Stimulated activated naive CD8-positive, alpha-beta T cell treated with anti-CD3 and anti-CD28 coated beads, Interleukin-15, Interleukin-2, amounts not matched to agents 100 U/mL and 50 U/mL, for 24 hours (primary cell): ENCODE measurements at places on chromosomes 3 and 15.

DNA sequence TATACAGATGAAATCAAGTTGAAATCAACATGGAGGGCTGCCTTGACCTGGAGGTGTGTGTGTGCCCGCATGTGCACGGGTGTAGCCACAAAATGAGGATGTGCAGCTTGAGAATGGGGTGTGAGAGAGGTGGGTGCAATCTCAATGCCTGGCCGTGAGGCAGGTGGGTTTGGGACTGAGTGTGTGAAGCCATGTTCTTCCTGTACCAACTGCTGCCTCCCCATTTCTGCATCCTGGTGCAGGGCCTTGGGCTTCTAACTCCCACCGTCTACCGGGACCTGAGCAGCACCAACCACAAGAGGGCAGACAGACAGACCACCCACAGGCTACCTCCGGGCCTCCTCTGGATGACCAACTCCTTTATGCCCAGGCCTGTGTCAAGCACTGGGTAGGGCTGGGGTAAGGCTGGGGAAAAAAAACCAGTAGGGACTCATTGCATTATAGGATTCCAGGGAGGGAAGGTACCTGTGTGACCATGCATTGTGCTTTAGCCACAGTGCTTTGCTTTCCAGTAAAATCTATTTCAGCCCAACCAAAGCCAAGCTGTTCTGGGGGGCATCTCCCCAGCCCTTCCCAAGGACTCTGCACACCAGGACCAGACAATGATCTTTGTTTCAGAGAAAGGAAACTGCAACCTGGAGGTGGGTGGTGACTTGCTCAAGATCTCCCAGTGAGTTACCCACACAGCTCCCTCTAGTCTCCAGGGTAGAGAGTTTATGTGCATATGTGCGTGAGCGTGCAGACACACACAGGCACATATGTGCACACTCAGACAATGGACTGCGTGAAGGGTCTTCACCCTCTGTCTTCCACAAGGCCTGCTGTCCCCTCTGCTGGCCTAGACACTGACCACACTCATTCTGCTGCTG lies 162.2 kb upstream of the TLE3 start:
- no peak for DNase-seq

DNA sequence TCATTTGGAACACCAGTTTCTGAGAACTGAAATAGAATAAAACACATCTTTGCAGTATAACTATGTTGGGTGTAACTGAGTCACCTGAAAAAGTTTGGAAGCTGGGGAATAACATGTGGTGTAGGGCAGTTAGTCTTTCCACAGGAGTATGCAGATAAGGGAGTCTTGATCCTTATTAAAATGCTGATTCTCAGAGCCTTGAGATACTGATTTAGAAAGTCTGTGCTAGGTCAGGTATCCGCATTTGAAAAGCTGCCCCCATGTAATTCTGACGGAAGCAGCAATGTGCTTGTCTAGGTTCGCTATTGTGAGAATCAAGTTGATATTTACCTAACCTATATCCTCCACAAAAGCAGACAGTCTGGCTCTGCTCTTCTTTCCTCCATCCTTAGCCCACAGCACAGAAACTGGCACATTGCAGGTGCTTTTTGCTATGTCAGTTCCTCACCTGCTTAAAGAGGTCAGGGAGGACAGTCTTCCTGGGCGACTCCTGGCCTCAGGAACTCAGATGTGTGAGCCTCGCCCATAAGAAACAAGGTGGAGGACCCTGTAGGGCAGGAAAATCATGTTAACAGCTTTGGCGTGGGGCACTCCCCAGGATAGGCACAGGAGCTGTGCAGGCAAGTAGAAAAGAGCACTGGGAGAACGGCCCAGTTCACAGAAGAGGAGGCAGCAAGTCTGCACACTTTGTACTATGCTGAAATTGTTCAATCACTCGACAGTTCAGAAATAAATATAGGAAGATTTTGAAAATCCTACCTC lies 27.6 kb upstream of the SRPRB start:
- no peak for DNase-seq

DNA sequence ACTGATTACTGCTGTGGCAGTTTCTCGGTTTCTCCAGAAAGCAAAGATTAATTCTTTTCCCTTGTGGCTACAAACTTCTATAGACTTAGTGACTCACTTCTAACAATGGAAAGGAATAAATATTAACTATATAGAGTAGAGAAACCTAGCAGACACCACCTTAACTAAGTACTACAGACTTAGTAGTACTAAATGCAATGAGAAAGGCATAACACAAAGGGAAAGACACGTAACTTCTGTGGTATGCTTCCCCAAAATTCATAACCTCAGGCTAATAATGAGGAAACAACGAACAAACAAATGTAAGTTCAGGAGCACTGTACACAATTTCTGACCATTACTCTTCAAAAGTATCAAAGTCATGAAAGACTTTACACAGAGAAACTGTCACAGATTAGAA lies 31.2 kb downstream of the ATG3 start:
- DNase-seq: no peak

GRCh38 chr15:58393241-58393662 lies 38.5 kb upstream of the LIPC start:
- DNase-seq: no peak

DNA sequence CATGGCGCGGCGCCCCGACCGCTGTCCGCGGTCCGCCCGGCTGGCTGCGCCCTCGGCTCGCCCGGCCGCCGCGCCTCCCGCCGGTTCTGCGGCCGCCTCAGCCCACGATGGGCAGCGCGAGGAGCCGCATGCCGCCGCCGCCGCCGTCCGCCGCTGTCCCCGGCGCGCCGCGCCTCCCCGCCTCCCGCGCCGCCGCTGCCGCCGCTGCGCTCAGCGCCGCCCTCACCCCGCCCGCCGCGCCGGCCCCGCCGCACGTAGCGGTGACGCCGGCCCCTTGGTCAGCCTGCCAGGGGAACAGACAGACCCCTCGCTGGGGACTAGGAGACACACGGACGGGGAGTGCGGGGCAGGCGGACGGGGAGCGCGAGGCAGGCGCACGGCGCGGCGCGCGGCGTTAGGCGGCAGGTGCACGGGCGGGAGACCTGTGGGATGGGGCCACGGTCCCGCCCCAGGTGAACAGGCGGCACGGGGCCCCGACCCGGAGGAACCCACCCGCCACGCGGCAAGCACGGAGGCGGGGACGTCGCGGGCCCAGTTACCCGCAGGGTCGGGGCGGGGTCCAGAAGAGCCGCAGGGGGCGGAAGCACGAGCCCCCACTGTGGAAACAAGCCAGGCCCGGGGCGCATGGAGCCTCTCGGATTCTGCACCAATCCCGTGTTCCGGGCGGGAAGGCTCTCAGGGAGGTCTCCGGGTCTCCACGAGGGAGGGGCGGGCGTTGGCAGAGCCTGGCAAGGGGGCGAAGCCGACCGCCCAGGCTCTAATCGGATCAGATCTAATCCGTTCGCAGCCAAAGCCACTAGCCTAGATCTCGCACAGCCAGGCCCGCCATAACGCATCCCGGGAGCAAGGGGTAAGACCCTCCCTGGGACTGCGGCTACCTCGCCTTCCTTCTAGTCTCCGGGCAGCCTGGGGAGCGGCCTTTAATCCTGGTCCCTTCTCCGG lies at the start of gene CSPG5:
TSS of gene CSPG5 (minus strand) at position 175 of the 942 bp plus-strand sequence. CDS start at position 3, 172 bp downstream.
- DNase-seq: peak; percentile 44

DNA sequence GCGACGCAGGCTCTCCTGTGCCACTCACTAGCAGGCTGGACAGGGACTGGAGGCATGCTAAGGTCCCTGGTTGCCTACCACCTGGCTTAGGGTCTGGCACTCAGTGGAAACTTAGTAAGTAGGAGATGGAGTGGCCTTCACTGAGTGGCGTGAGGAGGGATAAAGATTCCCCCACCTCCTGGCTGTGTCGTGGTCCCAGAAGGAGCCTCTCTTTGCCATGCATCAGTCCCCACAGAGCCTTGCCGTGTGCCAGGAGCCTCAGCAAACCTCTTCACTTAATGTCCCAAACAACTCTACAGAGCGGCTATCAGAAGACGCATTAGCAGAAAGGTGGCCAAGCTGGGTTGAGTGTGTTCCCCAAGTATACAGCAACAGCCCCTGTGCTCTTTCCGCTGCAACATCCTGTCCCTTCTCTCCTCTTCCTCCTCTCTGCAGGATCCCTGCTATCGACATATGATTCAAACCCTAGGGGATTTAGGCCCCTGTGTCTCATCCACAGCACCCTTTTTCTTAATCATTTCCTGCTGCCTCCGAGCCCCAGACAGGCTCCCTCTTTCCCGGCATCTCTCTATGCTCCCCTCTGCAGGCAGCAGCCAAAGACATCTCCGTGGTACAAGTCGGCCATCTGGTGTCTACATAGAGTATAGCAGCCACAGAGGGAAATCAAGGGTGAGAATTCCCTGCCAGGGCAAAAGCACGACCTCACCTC lies 66.7 kb downstream of the SLC6A1 start:
- peak; percentile 35 for DNase-seq

DNA sequence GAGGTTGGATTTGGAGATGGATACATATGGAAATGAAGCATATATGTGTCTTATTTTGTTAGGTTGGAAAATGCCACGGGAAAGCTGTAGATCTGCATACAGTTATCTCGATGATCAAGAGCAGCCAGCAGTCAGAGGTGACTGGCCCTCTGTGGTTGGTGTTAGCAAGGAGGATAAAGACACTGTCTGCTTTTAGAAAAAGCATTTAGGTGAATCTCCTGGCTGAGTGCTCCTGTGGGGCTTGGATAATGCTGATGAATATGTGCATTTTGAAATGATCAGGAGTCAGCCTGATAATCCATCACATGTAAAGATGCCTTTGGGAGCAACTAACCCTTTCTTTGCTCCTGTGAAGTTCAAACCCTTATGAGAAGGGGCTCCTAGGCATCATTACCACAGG lies 24.9 kb upstream of the GLCE start:
- no peak for DNase-seq

DNA sequence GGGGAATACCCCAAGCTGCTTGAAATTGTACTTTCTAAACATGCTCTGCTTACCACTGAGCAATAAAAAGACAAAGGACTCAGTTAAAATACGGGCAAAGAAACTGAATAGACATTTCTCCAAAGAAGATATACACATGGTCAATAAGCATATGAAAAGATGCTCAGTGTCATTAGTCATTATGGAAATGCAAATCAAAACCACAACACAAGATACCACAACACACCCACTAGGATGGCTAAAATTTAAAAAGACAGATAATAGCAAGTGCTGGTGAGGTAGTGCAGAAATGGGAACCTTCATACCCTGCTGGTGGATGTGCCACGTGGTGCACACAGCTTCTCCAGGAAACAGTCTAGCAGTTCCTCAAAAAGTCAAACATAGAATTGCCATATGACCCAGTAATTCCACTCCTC lies 21.3 kb downstream of the LRIG1 start:
- no peak for DNase-seq

- no peak for DNase-seq
Observed at GRCh38 chr3:12178091-12178820, 19.5 kb upstream of the TIMP4 start.

- no peak for DNase-seq
Observed at GRCh38 chr3:110414855-110415254, 656.8 kb upstream of the NECTIN3 start.

GRCh38 chr3:129689036-129689435 lies 82.6 kb upstream of the PLXND1 start:
- no peak for DNase-seq

- DNase-seq: no peak
Observed at GRCh38 chr3:159945930-159946329, 42.7 kb upstream of the IL12A start.

- no peak for DNase-seq
Observed at GRCh38 chr3:116678853-116679252, 30.7 kb upstream of the TUSC7 start.

- DNase-seq: no peak
Observed at GRCh38 chr3:61956236-61956635, 394.9 kb downstream of the PTPRG start.

DNA sequence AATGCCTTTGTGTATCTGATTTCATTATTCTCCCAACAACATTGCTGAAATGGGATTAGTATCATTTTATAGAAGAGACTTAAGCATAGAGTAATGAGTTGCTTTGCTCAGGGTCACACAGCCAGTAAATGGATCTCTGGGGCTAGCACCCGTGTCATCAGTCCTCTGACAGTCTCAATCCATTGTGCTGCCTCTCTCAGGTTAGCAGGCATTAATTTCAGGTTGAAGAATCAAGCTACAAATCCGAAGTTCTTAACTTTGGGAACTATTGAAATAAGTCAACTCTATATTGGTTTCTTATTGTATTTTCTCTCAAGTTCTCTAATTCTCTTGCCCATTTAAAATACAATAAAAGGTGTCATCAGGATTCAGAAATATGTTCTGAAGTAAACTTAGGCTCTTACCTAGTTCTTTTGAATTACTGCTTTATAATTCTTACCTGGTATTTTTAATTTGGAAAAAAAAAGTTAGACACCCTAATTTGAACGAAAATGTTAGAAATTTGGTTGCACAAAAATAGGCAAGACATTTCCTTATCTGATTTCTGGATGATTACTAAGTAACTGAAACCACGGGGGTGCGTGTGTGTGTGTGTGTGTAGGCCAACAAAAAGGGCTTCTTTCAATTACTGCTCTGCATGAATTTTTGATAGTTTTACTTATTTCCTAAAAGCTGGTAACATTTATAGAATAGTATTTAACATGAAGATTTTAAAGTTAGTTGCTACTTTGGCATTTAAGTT lies 189.8 kb downstream of the MBNL1 start:
- DNase-seq: no peak

GRCh38 chr15:37743826-37744225 lies 190.6 kb upstream of the TMCO5A start:
- DNase-seq: no peak

DNA sequence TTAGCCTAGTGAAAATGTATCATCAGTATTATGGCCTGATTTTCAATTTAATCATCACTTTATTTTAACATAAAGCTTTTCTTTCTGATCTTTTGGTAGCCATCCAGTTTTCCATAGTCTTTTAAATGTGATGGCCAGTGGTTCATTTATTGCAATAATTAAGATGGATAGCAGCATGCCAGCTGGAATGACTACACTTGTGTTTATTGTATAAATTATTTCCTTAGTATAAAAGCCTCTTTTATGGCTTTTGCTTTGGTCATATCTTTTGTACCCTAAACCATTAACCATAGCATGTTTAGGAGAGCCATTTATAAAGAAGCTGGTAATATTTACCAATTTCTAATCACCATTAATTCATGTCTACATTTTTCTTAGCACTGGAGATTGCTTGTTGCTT lies 31.7 kb downstream of the ALCAM start:
- DNase-seq: no peak

DNA sequence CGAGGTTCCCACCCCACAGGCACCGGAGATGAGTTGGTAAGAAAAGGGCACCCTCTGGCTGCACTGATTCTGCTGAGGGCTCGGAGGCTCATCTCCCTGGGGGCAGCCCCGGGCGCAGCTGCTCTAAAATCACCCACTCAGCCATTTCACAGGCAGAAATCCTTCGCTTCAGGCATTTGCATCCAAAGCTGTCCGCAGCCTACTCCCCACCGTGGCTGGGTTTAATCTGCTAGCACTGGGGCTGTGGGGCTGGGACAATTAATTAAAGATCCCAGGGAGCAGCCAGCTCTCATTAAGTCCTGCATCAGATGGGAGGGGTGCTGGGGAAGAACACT lies 104.3 kb upstream of the PRR20G start:
- DNase-seq: no peak

DNA sequence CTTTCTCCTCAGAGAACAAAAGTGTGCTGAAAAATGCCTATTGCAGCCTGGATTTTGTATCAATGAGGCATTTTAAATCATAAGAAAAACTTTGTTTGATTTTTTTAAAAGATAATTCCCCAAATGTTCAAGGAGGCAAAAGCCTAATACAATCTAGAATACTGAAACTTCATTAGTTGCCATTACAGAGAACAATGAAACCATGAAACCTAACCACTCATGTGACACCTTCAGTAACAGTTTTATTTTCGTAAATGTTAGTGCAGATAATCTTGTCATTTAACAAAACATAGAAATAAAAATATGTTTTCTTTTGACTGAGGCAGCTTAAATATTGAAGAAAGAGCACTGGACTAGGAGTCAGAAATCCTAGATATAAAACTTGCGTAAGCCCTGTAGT lies 655.9 kb downstream of the RBMS3 start:
- DNase-seq: no peak
